ENCODE measurements at places on chromosomes 2 and 18. TPM values are rescaled to one million over a fixed set of nuclear protein-coding genes. Genes with fewer than 3 reads are reported as not detected.

GRCh38 chr18:29457316-29457889, 1280.5 kb upstream of the CDH2 start:
- no peaks in the 10 kb centered on the region for H3K27me3 ChIP-seq
- no peak for DNase-seq
- H3K27ac ChIP-seq = no peak overlapping the region
- no peak overlapping the region for H3K4me3 ChIP-seq

GRCh38 chr2:179233626-179234430, 30.8 kb downstream of the SESTD1 start:
- no peak for DNase-seq
- H3K27ac ChIP-seq = no peak overlapping the region
- H3K4me3 ChIP-seq = no peak overlapping the region
- no peaks in the 10 kb centered on the region for H3K27me3 ChIP-seq
- peaks cover 27% of the 10 kb centered on the region for H3K4me1 ChIP-seq

The KIF5C gene
- 0.23 TPM for total RNA-seq

DNA sequence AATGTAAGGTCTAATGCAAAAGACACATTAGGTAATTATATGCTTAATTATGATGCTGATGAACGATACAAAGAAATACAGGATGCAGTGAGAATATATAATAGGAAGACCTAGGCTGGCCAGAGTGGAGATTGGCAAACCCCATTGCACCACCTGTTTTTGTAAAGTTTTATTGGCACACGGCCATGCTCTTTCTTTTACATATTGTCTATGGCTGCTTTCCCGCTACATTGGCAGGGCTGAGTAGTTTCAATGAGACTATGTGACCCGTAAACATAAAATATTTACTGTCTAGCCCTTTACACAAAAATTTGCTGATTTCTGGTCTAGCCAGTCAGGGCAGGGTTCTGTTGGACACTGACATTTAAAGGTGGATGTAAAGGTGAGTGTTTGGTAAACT, 5.4 kb downstream of the SEC11C start:
- no peaks in the 10 kb centered on the region for H3K27me3 ChIP-seq
- no peak overlapping the region for H3K27ac ChIP-seq
- peaks cover 24% of the 10 kb centered on the region for H3K4me1 ChIP-seq
- DNase-seq = no peak
- no peak overlapping the region for H3K4me3 ChIP-seq
- peaks cover 8% of the 10 kb centered on the region for H3K36me3 ChIP-seq

The PID1 gene
- total RNA-seq = 7.1 TPM

GRCh38 chr18:23763343-23763742, 74.1 kb downstream of the LAMA3 start:
- H3K27ac ChIP-seq = no peak overlapping the region
- H3K27me3 ChIP-seq = no peaks in the 10 kb centered on the region
- H3K4me1 ChIP-seq = no peaks in the 10 kb centered on the region
- no peak for DNase-seq
- peaks cover 6% of the 10 kb centered on the region for H3K36me3 ChIP-seq
- no peak overlapping the region for H3K4me3 ChIP-seq

DNA sequence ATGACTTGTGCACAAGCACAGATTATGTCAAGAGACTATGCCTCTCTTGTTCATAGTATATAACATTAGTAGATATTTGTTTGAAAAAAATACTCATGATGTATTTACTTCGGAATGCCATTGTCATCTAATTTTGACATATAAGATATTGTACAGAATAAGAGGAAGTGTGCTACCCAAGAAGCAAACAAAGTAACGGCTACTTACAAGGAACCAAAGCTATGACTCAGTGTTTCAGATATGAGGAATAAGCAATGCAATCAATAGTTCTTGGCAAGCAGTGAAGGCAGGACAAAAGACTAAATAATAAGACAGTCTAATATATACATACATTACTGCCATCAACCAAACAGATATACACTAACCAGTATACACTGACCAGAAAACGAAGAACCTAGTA, 256.3 kb downstream of the CCDC178 start:
- no peak overlapping the region for H3K4me3 ChIP-seq
- no peaks in the 10 kb centered on the region for H3K27me3 ChIP-seq
- H3K27ac ChIP-seq = no peak overlapping the region
- H3K4me1 ChIP-seq = no peaks in the 10 kb centered on the region
